CD8-positive, alpha-beta memory T cell (primary cell): ENCODE measurements at places on chromosomes 7 and 10. TPM values are rescaled to one million over a fixed set of nuclear protein-coding genes. Genes with fewer than 3 reads are reported as not detected.

DNA sequence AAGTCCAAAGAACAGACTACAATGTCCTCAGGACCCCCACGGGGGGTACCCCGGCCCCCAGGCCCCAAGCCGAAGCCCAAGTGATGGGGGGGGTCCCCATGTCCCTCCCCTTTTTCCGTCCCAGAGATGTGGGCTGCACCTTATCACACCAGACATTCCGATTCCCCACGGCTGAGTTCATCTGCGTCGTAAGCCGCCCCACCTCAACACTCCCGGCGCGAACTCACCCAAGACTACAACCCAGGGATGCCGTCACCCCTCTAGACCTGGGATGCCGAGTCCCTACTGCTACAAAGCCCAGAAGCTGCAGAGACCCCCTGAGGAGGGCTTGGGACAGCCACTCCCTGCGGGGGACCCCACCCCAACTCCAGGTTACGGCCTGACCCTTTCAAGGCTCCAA lies 14.5 kb downstream of the PDGFA start:
- DNase-seq = no peak

- DNase-seq = no peak
Observed at GRCh38 chr10:58778966-58779365, 266.3 kb downstream of the BICC1 start.

DNA sequence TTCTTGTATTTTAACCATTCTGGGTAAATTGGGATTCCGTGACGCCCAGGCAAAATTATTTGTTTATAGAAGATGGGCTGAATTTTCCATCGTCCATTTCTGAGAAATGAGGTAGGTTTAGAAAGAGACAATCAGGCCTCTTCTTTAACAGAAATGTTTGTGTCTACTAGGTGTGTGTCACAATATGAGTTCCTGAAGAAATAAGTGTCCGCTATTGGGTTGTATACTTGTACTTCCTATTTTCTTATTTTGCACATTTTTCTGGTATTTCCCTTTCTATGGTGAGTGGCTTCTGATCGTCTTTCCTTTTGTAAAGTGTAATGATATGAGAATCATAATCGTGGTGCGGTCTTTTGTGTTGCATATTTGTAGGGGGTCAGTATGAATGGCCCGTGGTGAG lies 83.9 kb downstream of the TCF7L2 start:
- DNase-seq = no peak

The ABI1 gene
- 79.7 TPM for polyA plus RNA-seq

The ZCCHC24 gene
- polyA plus RNA-seq = 1.4 TPM

DNA sequence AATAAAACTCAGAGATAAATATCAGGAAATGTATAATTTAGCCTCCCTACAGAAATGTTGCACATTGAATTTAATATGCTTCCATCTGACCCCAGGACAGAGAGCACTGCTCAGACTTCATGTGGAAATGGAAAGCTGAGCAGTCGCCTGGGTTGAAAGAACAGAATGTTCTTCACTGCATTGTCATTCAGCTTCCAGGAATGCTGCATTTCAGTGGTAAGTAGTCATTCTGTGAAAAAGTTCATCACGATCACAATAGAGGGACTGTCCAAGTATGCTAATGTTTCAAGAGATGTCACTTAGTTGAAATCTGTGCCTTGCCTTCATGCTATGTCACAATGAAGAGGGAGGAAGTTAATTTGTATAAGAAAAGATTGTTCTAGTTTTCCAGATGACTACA lies 147.3 kb downstream of the NRCAM start:
- DNase-seq = no peak

The CH25H gene
- polyA plus RNA-seq = 0.24 TPM

GRCh38 chr7:47329320-47329926 lies 252.5 kb downstream of the TNS3 start:
- no peak for DNase-seq

DNA sequence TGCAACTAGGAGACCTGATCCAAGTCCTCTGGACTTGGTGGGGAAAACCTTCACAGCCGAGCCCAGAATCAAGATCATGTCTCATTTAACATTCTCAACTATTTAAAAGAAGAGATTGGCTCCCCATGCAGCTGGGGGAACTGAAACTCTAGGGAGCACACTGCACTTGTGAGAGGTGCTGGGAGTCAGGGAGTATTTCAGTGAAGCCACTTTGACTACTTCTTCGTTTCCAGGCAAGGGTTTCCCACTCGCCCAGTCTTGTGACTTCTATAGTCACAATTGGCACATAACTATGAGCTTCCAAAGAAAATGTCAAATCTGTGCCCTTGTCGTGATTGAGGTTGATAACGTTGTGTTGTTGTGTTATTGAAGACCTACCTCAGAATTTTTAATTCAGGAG lies 62.9 kb downstream of the AKR1B1 start:
- no peak for DNase-seq

The ADAM22 gene
- polyA plus RNA-seq = 2.3 TPM

DNA sequence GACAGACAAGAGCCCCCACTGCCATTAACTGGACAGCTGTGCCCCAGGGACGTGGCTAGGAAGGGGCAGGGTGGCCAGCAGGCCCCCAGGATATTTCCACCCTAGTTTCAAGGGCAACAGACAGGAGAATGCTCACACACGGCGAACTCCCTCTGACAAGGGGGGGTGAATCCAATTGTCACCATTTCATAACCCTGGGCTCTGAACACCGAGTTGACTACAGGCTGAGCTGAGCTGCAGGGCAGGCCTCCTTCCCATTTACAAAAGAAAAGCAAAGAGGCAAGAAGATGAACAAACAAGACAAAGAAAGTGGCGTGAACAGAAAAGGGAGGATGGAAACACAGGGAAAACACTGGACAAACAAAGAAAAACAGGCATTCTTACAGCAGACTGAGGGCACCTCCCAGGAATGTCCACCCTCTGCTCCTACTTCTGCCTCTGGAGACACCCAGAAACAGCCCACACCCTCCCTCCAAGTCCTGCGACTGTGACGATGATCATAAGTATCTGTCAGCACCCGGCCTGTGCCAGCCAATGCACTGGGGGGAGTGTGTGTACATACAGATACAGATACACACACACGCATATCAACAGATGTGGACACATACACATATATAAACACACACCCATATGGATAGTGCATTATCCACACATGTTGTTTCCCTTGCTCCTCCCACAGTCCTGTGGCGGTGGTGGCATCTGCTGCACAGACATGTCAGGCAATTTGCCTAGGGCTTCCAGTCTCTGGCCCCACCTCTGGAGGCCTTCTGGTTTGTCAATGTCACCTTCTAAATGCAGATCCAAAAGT lies 66.2 kb downstream of the FAM53B start:
- no peak for DNase-seq

- no peak for DNase-seq
Observed at GRCh38 chr7:142807855-142808460, 37.2 kb downstream of the PRSS2 start.

The SMKR1 gene
- polyA plus RNA-seq = 12.2 TPM

The NODAL gene
- 0.43 TPM for polyA plus RNA-seq

DNA sequence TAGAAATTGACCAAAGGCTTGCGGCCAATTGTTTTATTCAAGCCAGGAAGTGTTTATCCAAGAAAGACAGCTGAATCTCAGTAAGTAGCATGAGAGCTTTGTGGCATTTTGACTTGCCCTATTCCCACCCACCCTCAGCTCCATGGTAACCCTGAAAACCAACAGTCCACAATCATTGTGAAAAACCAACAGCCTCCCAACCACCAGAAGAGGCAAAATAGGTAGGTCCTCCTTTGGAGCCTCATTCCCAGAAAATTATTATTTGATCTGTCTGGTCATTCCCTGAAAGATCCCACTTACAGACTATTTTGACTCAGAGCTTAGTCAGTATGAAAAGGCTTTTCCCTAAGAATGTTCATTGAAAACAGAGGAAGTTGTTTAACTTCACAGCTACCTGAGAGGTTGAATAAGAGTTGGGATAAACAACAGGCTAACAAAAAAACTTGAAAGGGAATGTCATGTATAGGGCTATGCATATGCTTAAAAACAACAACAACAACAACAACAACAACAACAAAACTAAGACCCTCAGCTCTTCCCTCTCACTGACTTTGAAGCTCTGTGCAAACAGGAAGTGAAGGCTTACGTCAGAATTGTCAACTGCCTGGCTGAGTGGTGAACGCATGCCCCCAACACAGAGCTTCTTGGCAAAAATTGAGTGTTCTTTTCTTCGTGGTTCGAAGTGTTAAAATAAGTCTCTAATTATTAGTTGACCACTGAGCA lies 11.2 kb downstream of the KPNA7 start:
- no peak for DNase-seq

DNA sequence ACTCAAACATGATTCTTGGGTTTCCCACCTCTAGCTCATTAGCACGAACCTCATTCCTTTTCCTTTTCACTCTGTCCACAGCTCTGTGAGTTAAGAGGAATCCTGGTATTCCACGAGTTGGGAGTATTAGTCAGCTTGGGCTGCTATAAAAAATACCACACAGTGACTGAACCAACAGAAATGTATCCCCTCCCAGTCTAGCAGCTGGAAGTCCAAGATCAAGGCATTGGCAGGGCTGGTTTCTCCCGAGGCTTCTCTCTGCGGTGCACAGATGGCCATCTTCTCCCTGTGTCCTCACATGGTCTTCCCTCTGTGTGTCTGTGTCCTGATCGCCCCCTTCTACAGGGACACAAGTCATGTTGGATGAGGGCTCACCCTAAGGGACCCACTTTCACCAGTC lies 261.6 kb downstream of the TNS3 start:
- DNase-seq = no peak
